IMR-90 (cell line): ENCODE measurements at places on chromosomes 7 and 10. TPM values are rescaled to one million over a fixed set of nuclear protein-coding genes. Genes with fewer than 3 reads are reported as not detected.

- peak; percentile 62 for DNase-seq
Observed at GRCh38 chr10:94016727-94017714, 23.3 kb downstream of the PLCE1 start.

Gene PPIF
- total RNA-seq = 29.2 and 29.7 TPM in 2 replicates

DNA sequence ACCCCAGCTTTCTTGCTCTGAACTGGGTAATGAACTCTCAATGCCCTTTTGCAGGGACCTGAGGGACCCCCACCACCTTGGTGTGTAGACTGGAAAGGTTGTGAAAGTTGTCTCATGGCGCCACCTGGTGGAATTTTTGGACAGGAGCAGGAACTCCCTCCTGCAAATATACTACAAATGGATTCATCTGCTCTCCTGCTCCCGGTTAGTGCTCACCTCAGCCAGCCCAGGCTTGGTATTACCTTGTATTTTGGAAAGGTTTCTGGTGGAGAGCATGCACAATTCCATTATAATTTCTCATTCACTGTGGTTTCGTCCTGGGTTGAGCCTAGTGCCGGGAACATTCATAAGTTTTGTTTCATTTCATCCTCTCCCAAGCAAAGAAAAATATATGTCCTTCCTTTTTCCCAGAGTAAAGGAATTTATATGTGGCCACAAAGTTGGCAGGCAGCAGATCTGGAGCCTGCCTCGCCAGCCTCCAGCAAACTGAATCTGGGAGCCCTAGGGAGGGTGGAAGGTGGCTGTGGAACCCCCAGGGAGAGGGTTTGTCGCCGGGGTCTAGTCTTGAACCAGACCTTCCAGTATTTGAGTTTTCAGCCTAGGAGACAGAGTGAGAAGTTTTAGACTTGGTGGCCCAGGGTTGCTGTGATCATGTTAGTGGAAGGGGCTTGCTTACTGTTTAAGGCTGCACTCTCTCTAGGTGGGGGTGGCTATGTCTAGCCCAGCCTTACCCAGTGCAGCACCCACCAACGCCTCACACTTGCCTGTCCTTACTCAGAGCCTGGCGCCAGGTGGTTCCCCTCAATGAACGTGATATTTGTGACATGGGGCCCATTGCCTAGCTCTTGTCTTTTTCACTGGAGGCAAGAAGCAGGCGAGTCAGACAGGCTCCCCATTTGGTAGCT lies 9.5 kb downstream of the FAM241B start:
- peak; percentile 56 for DNase-seq

Gene IFIT1
- total RNA-seq = 6.8 and 7.5 TPM in 2 replicates

Gene SEMA3D
- 10.8 and 13.6 TPM in 2 replicates for total RNA-seq

DNA sequence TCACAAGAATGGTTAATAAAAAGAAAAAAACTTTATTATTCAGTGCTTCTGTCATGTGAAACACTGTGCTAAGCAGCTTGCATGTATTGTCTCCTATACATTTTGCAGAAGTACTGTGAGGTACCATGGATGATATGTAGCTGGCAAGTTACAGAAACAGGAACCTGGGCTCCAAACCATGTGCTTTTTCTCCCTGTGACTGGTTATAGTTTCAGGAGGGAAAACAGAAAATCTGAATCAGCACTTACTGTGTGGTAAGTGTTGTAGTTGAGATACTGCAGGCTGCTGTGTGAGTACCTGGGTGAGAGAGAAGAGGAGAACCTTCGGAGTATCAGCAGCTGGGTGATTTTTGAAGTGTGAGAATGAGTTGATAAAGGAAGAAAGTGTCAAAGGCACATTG lies 285.0 kb downstream of the SUGCT start:
- DNase-seq = no peak

DNA sequence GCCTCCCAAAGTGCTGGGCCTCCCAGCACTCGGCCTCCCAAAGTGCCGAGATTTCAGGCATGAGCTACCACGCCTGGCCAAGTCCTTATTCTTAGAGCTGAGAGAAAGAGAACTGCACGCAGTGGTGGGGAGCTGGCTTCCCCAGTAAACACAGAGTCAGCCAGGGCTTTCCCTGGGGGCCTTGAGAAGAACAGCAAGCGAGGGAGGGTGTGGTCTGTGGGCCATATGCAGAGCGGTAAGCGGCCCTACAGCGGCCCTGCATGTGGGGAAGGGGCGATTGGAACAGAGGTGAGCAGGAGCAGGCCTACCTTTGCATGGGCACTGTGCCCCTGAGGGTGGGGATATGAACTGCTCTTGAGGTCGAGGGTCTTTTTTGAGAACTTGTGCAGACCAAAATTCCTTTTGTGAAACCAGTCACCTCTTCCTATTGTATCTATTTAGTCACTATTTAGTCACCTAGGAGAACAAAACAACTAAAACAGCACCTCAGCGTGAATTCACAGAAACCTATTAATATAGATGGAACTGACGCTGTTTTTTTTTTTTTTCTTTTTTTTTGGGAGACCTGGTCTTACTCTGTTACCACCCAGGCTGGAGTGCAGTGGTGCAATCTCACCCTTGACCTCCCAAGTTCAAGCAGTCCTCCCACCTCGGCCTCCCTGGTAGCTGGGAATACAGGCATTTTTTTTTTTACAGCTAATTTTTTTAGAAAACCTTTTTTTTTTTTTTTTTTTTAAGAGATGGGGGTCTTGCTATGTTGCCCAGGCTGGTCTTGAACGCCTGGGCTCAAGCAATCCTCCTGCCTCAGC lies 36.9 kb upstream of the SH2D4B start:
- DNase-seq = no peak

Gene CPSF4
- 23.8 and 23.9 TPM in 2 replicates for total RNA-seq

DNA sequence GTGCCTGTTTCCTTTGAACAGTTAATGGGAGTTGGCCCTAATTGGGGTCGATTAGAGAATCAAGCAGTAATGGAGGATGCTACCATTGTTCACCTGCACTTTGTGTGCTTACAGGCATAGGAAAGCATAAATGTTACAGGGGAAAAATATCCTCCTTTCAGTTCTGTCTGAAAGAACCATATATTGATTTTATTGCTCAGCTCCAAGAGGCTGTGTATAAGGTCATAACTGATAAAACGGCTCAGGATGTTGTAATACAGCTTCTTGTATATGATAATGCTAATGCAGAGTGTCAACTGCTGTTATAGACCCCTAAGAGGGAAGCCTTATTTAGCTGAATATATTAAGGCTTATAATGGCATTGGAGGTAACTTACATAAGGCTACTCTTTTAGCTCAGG lies 32.9 kb upstream of the AKR1C2 start:
- DNase-seq = no peak

DNA sequence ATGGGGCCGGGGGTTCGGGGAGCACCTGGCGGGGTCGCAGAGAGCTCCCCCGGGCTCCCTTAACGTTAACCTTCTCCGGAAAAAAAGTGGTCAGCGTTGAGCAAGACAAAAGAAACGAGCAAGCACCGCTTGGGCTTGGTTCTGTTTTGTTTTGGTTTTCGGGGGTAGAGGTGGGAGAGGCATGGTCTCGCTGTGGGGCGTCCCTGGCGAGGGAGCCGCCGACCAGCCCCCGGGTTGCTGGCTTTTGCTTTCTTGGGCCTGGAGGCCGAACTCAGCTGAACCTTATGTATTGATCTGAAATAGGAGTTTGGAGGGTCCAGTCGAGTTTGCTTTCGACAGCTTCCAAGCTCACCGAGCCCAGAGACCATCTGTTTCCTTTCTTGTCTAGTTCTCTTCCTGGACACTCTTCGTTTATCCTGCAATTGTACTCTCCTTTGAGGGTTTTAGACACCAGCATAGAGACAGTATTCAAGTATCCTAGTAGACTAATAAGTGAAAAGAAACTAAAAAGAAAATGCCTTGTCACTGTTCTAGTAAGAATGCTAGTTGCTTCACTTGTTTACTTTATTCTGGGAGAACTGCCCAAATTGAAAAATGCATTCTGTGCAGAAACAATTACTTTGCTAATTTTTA lies 980 bp downstream of the FHIP2A start:
- DNase-seq = peak; percentile 74

GRCh38 chr10:95920798-95921426 lies 13.1 kb downstream of the CC2D2B start:
- DNase-seq = no peak

Gene ASAH2
- 0.18 and 1.1 TPM in 2 replicates for total RNA-seq

GRCh38 chr10:93762979-93763391 lies 5.2 kb downstream of the LGI1 start:
- no peak for DNase-seq

DNA sequence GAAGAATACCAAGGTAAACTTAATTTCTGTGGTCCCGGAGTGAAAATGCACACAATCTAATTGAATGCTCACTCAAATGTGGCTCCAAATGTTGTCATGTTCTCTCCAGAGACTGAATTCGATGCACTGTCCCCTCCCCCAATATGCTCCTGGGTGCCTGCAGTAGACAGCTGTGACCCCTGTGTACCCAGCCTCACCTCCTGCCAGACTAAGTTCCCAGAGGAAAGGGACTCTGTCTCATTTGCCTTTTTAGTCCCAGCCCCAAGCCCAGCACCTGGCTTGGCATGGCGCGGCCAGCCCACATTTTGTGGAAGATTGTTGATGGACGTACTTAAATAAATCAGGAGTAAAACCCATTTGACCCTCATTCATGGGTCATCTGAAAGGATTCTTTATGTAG lies 21.8 kb upstream of the FIGNL1 start:
- no peak for DNase-seq

Gene PIP4K2A
- total RNA-seq = 18.1 and 21.9 TPM in 2 replicates

DNA sequence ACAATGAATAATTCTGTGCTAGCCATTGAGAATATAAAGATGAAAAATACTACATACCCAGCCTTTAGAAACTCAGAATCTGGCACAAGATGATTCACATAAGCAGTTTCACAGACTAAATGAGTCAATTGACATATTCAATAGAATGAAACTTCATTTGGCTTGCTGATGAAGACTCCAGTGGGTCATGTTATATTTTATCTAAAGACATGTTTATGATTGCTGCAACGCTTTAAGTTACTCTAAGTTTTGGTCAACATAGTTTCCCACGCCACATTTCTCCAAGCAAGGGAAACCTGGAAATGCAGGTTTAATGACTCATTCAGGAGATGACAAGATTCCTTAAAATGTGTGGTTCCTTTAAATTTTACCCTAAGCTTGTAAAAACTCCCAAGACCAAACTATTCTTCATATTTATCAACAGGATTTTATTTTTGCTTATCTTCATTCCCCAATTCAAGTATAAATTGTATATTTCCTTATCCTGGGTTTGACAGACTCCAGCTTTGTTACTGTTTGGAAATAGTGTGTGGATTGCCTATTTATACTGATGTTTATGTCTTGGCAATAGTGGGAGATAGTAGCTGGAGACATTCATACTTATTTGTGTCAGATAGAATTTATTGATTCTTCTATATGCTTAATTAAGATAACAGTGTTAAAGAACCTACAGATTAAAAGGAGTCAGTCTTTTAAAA lies 6.6 kb downstream of the SEMA3A start:
- peak; percentile 79 for DNase-seq

- DNase-seq = no peak
Observed at GRCh38 chr10:70197235-70197945, 27.1 kb upstream of the SAR1A start.

Gene SPDYE2B
- total RNA-seq = not detected in 2 replicates

Gene CTNNA3
- 0.83 and 0.90 TPM in 2 replicates for total RNA-seq

GRCh38 chr10:132942101-132943057 lies at the start of gene CFAP46:
TSS of gene CFAP46 (minus strand) at chr10:132942570. CDS start at chr10:132942484, 86 bp downstream.
- DNase-seq = peak; percentile 44

GRCh38 chr7:28668085-28668484 lies 255.8 kb downstream of the CREB5 start:
- DNase-seq = no peak

DNA sequence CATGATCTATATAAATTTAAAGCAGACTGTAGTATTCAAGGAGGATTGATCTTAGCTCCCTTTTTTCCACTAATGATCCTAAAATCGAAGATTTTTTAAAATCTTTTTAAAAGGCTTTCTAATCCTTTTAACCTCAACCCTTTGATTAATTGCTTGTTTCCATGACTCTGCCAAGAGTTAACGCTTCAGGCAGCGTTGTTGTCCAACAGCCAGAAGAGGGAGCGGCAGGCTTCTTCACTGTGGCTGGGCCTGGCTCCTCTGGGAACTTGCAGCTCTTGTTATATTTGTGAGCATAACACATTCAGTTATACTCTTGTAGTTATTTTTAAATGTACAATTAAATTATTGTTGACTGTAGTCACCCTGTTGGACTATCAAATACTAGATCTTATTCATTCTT lies 26.3 kb downstream of the CRCP start:
- DNase-seq = peak; percentile 84

GRCh38 chr10:97179731-97180362 lies 5.9 kb downstream of the SLIT1 start:
- DNase-seq = no peak

Gene GSTK1
- total RNA-seq = 60.0 and 64.9 TPM in 2 replicates

DNA sequence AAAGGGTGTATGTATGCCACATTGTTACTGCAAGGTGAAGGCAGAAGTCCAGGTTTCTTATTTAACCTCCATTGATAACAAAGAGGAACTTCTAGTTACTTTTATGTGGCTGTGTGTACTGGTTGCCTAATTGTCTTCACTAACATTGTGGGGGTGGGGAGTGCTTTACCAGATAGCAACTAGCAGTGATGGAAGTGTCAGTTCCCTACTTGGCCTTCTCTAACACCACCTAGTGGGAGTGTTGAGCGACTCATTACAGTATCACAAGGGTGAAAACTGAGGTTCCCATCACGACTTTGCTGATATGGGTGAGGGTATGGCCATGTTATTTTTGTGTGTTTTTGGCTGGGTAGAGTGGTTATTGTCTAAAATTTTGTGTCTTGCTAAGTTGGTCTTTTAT lies 274.4 kb downstream of the THSD7A start:
- no peak for DNase-seq
